ENCODE measurements at places on chromosomes 7 and 10.

GRCh38 chr7:122161628-122162027, 17.6 kb upstream of the AASS start:
- no peak for DNase-seq

GRCh38 chr10:127612-128432, 7.4 kb upstream of the ZMYND11 start:
- no peak for DNase-seq

GRCh38 chr7:4775848-4776623, 613 bp downstream of the AP5Z1 start:
- peak; percentile 11 for DNase-seq

DNA sequence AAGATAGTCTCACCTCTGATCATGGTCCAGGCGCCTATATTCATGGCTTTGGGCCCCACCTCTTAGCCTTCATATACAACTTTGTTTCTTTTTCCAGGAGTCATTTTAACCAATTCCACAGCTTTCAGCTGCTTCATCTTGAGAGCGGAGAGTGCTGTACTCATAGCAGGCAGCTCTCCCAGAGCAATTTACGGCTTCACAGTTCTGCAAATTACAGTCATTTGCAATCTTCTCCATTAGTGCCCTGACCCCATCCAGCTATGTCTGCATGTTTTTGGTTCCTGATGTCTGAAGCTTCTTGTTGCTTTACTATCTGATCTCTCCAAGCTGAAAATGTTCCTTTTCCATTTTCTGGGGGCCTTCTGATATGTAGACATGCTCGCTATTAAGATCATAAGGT, 18.0 kb upstream of the MEST start:
- DNase-seq = no peak

GRCh38 chr7:70178787-70179186, 580.5 kb downstream of the AUTS2 start:
- no peak for DNase-seq

DNA sequence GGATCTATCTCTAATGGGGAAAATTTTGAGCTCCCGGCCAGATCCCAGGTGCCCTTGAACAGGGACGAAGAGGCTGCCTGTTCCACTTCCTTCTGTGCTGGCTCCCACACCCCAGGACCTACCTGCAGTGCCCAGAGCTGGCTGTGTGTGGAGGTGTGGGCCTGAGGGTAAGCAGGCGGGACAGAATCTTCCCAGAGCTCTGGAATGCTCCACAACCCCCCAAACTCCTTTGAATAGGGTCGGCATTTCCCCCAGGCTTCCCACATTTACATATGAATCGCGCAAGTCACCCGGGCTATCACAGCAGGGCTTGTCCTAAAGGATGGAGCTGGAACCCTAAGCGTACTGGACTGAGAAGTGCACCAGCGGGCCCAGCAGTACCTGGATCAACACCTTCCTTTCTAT, 95.9 kb downstream of the DNMBP start:
- DNase-seq = no peak

DNA sequence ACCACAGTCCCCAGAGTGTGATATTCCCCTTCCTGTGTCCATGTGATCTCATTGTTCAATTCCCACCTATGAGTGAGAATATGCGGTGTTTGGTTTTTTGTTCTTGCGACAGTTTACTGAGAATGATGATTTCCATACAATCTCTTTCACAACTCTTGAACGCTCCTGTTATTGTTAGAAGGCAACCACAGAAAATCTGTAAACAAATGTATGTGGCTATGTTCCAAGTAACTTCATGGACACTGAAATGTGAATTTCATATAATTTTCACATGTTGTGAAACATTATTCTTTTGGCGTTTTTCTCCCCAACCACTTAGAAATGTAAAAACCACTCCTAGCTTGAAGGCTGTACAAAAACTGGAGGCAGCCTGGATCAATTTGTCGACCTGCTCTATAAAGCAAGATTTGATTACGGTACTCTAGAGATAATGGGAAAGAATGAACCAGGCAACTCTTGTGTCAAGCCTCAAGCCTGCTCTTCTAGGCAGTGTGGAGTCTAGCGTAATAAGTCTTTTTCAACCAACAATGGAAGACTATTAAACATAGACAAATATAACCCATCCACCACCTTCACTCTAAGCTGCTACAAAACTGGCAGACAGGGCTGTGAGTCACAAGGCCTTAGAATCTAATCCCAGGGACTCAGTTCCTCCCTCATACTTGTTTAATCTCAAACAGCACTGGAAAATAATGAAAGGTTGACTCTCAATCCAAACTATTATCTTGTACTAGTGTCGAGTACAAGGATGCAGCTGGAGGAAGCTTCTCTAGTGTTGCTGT, 22.7 kb downstream of the ARL3 start:
- no peak for DNase-seq

GRCh38 chr7:4077980-4078379, 604.1 kb upstream of the FOXK1 start:
- DNase-seq = no peak

DNA sequence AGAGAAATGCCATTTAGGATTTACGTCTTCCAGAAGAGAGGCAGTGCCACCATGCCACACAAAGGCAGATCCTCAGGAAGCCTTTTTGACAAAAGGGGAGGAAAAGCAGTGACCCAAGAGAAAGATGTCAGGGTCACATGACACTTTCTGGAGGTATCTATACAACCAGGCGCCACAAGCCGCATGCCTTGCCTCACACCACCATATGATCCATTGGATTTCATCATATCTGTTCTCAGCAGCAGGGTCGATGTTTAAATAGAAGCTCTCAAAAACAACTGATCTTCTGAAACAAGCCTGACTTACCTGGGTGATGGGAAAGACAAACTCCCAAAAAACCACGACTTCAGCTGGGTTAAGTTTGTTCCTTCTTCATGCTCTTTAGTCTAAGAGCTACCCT, 52.5 kb upstream of the UNC5B start:
- DNase-seq = no peak

- DNase-seq = no peak
Measured at GRCh38 chr7:116447436-116447835, 52.1 kb upstream of the CAV2 start.

- no peak for DNase-seq
Measured at GRCh38 chr10:59085054-59085453, 91.4 kb upstream of the PHYHIPL start.

DNA sequence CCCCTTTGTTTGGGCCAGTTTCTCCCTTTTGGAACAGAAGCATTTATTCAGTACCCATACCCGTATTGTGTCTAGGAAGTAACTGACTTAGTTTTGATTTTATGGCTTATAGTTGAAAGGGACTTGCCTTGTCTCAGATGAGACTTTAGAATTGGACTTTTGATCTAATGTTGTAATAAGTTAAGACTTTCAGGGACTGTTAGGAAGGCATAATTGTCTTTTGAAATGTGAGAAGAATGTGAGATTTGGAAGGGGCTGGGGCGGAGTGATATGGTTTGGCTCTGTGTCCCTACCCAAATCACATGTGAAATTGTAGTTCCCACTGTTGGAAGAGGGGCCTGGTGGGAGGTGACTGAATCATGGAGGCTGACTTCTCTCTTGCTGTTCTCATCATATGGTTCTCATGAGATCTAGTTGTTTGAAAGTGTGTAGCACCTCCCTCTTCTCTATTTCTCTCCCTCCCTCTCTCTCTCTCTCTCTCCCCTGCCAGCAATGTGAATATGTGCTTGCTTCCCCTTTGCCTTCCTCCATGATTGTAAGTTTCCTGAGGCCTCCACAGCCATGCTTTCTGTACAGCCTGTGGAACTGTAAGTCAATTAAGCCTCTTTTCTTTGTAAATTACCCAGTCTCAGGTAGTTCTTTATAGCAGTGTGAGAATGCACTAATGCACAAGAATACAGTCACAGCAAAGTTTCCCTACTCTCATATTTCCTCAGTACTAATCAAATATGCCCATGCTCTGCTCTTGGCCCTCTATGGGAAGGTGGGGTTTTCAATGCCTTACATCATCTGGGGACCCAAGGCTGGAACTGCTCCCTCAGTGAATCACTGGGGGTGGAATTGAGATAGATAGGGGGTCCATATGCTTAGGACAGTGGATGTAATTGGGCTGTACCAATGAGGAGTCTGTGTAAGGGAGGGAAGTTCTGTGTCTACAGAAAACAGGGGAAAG, 17.2 kb upstream of the AKR1C1 start:
- DNase-seq = no peak

DNA sequence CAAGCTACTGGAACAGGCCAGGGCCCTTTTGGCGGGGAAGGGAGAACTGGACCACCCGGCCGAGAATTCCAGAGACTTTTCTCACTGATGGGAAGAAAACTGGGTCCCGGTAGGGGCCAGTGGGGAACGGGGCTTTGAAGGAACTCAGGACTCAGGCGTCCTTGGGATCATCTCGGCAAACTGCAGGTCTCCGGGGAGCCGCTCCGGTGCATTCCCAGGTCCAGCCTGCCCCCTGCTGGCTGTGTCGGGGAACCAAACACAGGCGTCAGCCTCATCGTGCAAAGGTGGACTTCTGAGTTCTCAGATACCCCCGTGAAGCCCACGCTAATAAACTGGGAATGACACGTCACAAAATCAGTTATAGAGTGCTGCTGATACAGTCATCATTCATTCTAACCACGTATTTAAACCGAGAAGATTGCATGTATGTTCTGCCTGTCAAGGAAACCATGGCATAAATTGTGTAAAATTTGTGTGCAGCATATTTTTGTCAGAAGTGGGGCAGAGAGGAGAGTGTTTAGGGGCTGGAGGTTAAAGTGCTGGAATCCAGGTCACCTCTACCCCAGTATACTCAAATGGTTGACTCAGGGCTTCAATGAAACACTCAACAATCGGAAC, 76.1 kb upstream of the CPXM2 start:
- peak; percentile 57 for DNase-seq

DNA sequence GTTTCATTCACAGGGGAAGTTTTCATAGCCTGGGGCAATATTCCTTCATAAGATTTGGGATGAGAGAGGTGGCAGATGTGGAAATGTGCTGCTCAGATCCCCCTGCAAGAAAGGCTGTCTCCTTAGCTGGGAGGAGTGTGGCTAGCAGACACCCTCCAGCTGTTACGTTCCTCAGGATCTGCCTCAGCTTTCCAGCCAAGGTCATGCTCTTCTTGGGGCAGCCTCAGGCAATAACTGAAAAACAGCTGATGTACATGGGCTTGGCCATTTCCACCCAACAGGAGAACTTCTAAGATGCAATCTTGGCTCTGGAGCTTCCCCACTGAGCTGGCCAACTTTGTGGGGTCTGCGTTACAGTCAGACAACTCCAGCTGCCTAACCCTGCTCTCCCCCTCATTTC, 51.3 kb upstream of the SEPTIN7 start:
- DNase-seq = no peak

DNA sequence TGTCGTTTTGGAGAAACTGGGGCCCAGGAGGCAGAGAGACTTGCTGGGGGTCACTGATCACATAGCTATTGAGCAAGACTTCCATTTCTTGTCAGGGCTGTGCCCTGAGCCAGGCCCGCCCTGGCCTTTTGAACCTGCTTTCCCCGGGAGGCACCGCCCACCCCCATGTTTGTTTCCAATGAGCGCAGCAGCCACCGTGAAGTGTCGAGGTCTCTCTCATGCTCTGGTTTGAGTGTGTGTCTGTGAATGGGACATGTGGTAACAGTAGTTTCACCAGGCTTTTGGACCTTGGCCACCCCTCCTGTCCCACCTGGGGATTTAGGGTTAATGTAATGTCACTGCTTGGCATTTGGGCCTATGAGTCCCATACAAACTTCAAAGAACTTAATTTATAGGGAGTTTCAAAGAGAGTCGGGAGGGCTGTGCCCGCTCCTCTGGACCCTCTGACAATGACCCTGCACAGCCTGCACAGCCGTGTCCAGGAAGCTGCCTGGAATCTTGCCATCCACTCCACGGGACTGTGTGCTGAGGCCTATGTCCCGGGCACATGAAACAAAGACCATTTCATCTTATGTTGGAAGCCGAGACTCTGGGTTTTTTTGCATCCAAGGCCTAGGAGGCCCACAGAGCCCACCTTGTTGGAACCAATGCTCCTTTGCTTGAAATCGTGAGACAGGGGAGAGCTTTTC, 6.3 kb downstream of the PRF1 start:
- no peak for DNase-seq

DNA sequence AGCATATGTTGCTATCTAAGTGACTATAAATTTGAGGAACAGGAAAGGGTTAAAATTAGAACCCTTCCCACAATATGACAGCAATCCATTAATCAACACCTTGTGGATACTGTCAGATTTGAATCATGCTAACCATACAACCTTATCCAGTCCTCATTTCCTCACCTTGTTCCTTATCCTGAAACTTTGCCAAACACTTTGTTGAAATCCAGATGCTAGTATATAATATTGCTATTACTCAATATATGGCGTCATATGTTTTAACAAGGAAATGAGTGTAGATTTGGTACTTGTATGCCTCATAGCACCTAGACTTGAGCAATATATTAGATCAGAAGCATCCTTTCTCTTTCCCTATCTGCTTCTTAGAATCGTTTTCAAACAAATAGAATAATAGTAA, 66.3 kb upstream of the SLC25A13 start:
- no peak for DNase-seq

- DNase-seq = no peak
Measured at GRCh38 chr7:99331002-99331401, 5.3 kb downstream of the ARPC1A start.

- no peak for DNase-seq
Measured at GRCh38 chr7:36261019-36261754, 108.1 kb downstream of the EEPD1 start.

DNA sequence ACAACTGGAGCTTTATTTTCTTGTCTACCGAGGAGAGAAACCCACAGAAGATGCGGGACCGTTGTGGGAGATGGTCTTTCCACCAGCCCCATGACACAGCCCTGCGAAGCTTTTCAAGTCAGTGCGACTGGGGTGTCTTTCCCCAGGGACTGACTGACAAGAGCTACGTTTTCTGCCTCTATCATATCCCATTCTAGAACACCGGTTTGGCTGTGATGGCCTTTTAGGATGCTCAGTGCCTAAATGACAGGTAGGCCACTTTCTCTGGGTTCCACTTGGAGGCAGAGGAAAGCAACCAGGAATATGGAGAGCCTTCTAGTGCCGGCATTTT, 16.9 kb downstream of the SLC13A4 start:
- no peak for DNase-seq

DNA sequence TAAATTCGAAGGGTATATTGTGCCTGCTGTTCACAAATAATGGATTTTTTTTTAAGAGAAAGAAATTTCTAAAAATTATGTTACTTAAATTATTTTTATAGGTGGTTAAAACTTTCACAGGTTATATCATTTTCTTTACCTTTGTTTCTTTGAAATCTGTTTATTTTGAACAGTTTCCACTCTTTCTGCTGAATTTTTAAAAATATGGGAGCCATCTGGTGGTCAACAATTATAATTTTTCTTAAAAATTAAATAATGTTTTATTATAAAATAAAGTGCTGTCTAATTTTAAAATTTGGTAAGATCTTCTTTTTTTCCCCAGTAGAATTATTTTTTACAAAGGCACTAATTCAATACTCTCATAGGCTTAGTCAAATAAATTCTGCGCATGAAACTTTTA, 263.9 kb downstream of the ETV1 start:
- DNase-seq = no peak

DNA sequence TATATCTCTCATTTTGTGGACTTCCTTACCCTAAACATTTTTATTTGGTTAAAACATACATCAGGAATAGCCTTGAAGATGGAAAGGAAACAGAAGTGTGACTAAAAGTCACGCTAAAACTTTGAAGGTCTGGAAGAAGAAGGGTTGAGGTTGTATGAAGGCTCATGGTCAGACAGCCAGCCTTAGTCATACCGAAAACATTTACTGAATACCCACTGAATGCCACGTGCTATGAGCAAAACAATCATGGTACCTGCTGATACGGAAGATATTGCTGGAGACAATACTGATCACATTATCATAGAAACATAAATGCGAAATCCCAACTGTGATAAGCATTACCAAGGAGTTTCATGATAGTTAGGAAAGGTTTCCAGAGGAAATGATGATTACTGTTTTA, 64.0 kb downstream of the PDZD8 start:
- DNase-seq = no peak
